ENCODE measurements at places on chromosomes 1 and 21.

DNA sequence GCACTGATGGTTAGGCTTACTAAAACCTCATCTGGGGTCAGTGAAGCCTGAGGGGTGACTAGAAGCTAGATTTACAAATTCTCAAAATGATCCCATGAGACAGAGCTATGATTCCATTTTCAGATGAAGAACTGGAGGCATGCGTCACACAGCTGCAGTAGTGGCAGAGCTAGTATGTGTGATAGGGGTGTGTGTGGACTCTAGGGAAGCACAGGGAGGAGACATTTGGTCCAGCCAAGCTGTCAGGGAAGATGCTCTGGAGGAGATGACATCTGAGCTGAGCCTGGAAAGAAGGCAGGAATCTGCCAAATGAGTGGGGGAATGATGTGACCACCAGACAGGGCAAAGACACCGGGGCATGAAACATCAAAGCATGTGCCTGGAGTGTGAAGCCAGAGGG, 12.0 kb upstream of the KCND3 start:
- DNase-seq = no peak

GRCh38 chr1:10685196-10685807, 111.1 kb downstream of the CASZ1 start:
- no peak for DNase-seq

- no peak for DNase-seq
These were observed 14.1 kb downstream of the ALPL start for GRCh38 chr1:21523297-21523813.

DNA sequence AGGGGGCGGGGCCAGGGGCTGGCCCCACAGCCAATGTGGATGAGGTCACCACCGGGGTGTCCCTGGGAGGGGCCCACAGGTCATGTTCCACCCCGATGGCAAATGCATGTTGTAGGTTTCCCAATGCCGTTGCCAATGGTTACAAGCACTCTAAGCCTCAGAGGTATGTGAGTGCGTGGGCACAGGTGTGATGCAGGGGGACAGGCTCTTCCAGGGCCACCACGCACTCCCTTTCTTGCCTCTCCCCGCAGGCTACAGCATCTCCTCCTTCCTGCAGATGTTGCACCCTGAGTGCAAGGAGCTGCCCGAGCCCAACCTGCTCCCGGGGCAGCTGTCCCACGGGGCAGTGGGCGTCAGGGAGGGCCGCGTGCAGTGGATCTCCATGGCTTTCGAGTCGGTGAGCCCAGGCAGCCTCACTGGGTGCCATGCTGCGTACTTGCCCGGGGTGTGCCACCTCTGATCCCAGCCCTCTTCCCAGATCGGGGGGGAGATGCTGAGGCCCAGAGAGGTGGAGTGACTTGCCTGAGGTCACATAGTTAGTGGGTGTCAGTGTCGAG, 52.4 kb downstream of the DISP3 start:
- no peak for DNase-seq

- no peak for DNase-seq
These were observed 3.6 kb upstream of the SPATC1L start for GRCh38 chr21:46187814-46188213.

DNA sequence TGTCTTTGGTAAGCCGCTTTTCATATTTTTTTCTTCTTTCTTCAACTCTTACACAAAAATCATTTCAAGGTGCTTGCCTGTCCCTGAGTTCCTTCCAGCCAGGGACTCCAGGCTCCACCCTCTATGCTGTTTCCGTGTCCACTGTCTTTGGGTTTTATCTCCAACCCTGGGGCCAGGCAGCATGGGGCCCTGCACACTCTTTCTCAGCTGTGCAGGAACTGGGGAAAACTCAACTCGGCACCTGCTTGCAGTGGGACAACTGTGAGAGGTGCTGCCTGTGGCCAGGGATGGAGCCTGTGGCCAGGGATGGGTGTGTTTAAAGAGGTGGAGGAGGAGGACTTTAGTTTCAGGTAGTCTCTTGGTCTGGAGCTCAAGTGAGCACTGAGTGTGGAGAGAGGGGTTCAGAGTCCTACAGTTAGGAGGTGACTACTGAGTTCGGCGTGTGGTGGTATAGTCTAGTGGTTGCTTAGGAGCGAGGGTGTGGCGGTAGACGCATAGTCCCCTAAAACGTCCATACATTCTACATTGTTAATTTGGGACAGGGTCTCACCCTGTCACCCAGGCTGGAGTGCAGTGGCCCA, 13.4 kb downstream of the TNFRSF8 start:
- no peak for DNase-seq

DNA sequence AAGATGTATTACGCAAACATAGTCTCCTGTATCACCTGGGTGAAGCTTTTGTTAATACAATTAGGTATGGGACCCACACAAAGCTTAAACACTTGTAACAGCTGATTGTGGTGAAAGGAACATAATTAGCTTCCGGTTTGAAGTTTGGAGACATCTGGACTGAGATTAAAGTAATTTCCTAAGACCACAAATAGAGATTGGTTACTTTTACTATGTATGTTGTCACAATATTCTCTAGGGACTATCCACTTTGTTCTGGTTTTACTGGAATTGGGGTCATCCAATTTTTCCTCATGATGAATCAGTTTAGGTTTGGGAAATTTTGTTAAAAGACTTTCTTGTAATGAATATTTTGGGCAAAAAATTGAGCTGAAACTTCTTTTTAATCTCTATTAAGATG, 71.8 kb upstream of the SAMSN1 start:
- no peak for DNase-seq

DNA sequence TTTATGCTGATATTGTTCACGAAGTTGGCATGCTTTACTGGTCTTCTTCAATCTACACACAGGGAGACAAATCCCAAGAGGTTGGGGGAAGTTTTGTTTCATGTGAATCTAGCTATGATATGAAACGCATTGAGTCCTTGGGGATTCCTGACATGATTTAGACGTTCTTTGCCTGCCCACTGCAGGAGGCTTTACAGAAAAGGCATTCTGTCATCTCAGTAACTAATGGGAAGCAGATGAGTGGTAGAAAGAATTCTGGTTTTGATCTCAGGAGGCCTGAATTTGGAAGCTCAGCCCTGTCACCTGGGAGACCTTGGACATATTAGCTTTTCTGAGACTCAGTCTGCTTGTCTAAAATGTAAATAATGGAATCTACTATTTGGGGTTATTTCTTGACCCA, 383.0 kb upstream of the NFIA start:
- DNase-seq = no peak

- peak; percentile 41 for DNase-seq
These were observed 52.3 kb upstream of the ADAM30 start for GRCh38 chr1:119948342-119949214.

GRCh38 chr1:9388335-9389180, 95.9 kb downstream of the SPSB1 start:
- DNase-seq = no peak

- DNase-seq = no peak
These were observed 43.5 kb upstream of the SARS1 start for GRCh38 chr1:109170035-109170764.

- DNase-seq = no peak
These were observed 643 bp downstream of the FNDC5 start for GRCh38 chr1:32869923-32870614.

Data from stimulated activated CD8-positive, alpha-beta memory T cell treated with anti-CD3 and anti-CD28 coated beads, Interleukin-4, amount 100 ng/mL, for 4 hours (primary cell).